ENCODE measurements at places on chromosomes 3 and 15.

- no peak for DNase-seq
Observed at GRCh38 chr3:116445990-116446389, 703 bp upstream of the LSAMP start.

- DNase-seq: no peak
Observed at GRCh38 chr3:171797265-171797679, 13.0 kb downstream of the PLD1 start.

GRCh38 chr3:42071904-42072812, 19.0 kb upstream of the TRAK1 start:
- DNase-seq: no peak

DNA sequence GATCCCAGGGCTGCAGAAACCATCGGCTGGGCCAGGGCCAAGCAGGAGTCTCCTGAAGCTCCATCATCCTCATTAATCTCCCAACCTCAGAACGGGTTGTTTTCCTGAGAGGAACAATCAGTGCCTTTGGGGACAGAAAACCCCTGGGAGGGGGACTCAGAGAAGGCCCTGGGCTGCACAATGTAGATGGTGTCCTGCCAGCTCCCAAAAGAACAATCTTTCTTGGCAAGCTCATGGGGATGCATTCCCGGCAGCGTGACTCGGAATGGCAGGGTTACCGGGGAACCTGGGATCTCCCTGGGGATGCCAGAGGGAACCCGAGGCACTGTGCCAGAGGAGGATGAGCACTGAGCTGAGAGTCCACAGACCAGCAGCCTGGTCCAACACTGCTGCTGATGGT, 72.1 kb upstream of the ATP2B2 start:
- no peak for DNase-seq

DNA sequence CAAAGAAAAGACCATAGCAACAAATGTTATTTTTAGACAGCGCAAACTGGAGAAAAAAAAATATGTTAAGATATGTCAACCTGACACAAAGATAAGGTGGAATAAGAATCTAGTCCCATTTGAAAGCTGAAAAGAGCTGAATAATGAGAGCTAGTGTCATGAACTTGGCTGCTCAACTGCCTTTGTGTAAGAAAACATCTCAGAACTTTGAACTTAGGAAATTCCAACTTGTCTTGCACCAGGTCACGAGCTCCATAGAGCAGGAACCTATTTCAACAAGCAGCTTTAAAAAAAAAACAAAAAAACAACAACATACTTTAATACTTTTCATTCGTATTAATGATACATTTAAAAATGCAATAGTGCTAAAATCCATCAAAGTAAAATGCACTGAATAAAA, 79.5 kb downstream of the ZNF280D start:
- no peak for DNase-seq

- DNase-seq: no peak
Observed at GRCh38 chr3:194162070-194162678, 26.2 kb downstream of the HES1 start.

GRCh38 chr15:94077938-94078337, 153.4 kb upstream of the MCTP2 start:
- no peak for DNase-seq

GRCh38 chr3:143506190-143506589, 342.1 kb downstream of the SLC9A9 start:
- DNase-seq: no peak

- no peak for DNase-seq
Observed at GRCh38 chr3:13552857-13553652, 4.1 kb downstream of the FBLN2 start.

DNA sequence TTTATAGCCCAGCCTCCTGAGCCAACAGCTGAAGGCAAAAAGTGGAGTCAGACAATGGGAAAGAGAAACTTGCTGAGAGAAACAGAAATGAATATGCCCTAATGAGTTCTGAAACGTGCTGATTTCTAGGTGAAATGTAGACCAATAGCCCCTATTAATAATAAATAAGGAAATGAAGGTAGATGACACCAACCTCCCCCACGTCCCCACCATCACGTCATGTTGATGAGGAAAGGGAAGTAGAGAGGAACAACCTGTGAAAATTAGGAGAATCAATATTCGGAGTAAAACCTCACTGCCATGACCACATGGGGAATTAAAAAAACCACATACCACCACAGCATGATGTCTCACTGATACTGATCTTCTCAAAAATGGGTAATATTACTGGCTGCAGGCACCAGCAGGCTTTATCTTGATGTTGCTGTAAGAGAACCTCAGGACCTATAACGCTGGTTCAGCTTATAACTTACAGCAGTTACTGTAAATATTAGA, 64.0 kb downstream of the KAT2B start:
- peak; percentile 45 for DNase-seq

GRCh38 chr3:158091531-158091930, 14.7 kb downstream of the SHOX2 start:
- DNase-seq: no peak

DNA sequence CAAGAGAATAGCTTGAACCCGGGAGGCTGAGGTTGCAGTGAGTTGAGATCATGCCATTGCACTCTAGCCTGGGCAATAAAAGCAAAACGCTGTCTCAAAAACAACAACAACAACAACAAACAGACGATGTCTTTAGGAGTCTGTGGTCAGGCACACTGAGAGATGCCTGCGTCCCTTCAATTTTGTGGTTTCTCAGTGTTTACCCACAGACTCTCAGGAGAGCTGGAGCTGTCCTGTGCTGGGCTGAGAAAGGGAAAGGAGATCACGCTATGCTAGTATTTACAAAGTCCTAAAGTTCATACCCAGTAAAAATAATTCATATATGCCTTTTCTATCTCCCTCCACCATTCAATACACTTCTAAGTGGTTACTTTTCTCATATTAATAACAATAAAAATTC, 6.3 kb downstream of the LAMP3 start:
- no peak for DNase-seq

GRCh38 chr3:46553154-46553553, 12.9 kb downstream of the LRRC2 start:
- DNase-seq: no peak

DNA sequence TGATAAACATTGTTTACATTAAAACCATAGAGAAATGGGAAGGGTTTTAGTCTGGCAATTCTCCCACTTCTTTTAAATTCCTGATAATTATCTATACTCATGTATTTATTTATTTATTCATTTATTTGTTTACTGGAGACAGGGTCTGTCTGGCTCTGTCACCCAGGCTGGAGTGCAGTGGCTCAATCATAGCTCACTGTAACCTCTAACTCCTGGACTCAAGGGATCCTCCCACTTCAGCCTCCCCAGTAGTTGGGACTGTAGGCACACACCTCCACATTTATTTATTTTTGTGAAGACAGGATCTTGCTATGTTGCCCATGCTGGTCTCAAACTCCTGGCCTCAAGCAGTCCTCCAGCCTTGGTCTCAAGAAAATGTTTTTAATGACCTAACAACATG, 2.5 kb upstream of the AEN start:
- no peak for DNase-seq

- DNase-seq: no peak
Observed at GRCh38 chr3:57917601-57918000, 90.6 kb upstream of the FLNB start.

DNA sequence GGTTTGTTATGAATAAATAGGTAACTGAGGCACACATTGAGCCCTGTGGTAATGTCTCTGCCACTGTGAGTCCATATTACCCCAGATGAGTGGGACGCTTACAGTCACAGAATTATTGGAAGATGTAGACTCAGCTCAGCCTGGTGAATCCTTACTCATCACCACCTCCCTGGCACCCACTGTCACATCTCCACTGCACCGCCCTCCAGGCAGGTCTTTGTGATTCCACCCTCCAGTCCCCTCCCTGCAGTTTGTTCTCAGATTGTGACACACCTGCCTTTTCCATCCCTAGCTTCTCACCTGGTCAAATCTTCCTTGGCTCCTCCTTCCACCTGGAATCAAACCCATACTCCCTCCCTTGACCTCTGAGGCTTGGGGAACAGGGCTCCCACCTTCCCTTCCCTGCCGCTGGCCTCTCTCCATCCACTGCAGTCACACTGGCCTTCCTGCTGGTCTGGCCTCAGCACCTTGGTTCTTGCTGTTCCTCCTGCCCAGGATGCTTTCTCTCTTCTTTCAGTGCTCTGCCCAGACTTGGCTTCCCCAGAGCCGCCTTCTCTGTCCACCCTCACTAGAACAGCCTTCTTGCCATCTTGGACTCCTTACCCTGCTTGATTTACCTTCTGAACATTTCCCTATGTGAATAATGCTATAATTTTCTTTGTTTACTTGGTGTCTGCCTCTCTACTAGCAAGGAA, 9.4 kb downstream of the SLC6A20 start:
- DNase-seq: no peak

DNA sequence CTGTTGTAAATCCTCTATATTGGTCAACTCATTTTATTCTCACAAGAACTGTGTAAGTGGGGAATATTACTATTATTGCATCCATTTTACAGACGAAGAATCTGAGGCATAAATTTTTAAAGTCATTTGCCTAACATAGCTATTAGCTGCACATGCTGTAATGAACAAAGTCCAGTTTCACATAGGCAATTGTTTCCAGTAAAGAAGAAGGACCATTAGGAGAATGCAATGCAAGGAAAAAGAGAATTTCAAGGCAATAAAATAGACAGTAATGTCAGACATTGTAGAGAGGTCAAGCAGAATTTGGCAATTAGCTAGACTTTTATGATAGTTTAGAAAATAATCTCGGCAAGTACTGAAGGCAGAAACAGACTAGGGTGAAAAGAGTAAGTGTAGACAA, 578.7 kb upstream of the NECTIN3 start:
- no peak for DNase-seq

DNA sequence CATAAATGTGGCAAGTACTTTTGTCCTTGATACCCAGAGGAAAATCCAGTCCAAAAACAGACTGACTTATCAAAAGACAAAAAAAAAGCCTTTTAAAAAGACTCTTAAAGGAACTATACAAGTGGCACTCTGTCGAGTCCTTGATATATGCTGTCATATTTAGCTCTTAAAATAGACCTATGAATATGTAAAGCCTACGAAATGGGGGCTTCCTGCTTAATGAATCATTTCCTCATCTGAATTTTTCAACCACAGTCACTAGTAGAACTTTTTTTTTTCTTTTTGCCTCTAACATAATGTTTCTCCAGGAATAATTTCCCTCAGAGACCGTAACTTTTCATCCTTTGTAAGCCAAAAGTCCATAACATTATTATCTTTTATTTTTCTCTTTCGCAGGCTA, 95.8 kb downstream of the P3H2 start:
- no peak for DNase-seq

DNA sequence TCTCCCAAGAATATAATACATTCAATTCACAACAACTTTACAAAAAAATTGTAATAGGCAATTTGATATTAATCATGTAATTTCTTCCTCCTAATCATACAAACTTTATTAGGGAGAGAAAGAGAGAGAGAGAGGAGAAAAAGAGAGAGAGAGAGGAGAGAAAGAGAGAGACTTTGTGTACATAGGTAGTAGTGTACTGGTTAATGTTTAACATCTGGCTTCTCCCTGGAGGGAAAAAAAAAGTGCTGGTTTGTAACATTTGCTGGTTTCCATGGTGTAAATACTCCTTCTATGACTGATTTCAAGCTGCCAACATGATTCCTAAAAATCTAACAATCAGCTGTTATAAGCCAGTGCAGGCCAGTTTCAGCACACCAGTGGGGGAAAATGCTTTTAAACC, 98.0 kb upstream of the ARHGEF26 start:
- no peak for DNase-seq

GRCh38 chr3:188863999-188864406, 307.8 kb upstream of the TPRG1 start:
- DNase-seq: no peak

DNA sequence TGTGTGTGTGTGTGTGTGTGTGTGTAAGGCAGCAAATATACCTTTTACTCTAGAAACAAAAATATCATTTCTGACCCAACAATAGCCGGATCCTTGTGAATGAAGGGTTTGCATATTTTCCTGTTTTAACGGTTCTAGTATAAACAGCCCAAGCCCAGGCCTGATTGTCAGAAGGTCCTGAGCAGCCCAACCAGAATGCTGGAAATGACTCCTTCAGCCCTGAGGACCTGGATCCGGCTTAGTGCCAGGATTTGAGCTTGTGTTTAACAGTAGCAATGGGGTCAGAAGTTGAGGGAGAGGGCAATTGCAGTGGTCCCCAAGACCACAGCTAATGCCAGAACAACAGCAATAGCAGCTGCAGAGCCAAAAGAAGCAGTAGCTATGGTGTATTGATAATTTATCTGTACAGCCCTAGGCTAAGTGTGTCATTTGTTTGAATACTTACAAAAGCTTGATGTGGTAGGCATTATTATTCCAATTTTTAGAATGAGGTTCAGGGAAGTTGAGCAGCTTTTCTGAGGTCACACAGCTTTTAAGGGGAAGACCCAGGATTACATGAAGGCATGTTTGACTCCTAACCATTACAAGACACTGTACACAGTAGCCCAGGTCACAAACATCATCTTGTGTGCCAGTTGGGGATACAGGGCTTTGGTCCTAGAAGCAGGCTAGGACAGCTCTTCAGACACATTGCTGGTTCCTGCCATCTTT, 12.8 kb downstream of the FOXL2 start:
- no peak for DNase-seq

DNA sequence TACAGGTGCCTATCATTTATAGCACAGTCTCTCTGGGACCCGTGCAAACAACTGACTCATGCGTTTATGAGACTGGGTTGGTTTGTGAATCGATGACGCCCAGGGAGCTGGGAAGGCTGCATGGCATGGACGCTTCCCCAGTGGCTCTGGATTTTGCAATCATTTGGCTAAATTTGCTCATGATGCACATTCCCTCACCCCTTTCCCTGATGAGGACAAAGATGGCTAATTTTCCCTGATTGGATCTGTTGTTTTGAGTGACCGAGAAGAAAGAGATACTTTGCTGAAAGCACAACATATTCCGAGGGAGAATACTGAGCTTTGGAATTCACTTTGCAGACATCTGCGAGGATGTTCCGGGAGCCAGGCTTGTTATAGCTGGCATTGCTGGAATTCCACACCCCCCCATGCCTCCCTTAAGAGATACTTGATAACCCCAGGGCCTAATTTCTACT, 51.1 kb downstream of the CGNL1 start:
- DNase-seq: no peak

GRCh38 chr3:157104521-157104920, 55.4 kb downstream of the CCNL1 start:
- no peak for DNase-seq

GRCh38 chr3:192487033-192487432, 240.3 kb downstream of the FGF12 start:
- DNase-seq: no peak

DNA sequence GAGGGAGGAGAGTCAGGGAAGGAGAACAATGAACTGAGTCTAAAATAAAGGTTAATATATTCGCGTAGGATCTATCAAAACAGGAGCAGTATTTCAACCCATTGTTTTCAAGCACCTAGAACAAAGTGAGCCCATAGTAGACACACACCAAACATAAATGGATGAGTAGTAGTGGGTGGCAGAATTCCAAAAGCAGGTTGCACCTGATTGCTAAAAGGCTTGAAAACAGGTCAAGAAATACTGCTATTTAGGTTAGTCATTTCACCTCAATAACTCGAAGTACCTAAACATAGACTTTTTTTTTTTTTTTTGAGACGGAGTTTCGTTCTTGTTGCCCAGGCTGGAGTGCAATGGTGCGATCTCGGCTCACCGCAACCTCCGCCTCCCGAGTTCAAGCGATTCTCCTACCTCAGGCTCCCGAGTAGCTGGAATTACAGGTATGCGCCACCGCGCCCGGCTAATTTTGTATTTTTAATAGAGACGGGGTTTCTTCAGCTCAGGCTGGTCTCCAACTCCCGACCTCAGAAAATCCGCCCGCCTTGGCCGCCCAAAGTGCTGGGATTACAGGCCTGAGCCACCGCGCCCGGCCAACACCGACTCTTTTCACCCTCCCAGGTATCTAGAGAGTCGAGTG, 855 bp upstream of the ABHD5 start:
- no peak for DNase-seq

- no peak for DNase-seq
Observed at GRCh38 chr3:33858131-33858530, 59.7 kb downstream of the PDCD6IP start.
